ENCODE measurements at places on chromosomes 5 and 9.
A peak's percentile ranks its signal among the peaks of the same experiment; 100 is the strongest.

GRCh38 chr5:6760686-6761085 is 47.5 kb downstream of the TENT4A start:
- DNase-seq = no peak

GRCh38 chr9:75909776-75910175 is 19.3 kb downstream of the PCSK5 start:
- DNase-seq = no peak

DNA sequence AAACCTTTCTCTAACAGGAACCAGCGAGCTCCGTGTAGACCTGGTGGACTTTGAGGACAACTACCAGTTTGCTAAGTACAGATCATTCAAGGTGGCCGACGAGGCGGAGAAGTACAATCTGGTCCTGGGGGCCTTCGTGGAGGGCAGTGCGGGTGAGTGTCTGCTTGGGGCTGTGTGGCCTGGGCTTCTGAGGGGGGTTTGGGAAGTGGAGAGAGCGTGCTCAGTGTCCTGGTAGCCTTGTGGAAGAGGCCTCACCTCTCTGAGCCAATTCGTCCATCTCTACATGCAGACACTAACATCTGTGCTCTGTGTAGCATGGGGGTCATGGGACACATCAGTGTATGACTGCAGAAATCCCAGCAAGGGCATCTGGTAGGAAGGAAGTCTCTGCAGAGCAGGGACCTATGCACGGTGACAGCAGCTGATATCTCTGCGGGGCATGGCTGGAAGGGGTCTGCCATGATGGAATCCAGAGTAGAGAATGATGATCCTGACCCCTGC is 5.9 kb downstream of the FCN2 start:
- no peak for DNase-seq

DNA sequence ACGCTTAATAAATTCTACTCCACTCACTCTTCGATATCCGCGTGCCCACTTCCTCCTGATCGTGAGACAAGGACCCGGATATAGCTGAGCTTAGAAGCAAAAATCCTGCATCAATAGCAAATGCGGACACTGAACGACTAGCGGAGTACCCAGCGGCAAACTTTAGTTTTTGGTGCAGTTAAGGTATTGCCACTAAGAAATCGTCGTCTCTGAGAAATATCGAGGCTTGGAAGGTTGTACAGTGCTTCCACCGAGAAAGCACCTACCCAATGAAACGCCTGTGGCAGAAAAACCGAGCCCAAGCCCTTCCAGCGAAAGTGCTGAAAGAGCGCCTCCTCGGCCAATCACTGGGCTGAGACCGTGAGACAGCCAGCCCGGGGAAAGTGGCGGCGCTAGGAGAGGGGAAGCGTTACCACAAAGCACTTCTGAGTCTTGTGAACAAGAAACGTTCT is 32.2 kb downstream of the ANXA2R start:
- peak; percentile 83 for DNase-seq

GRCh38 chr5:37685816-37686215 is 154.0 kb downstream of the GDNF start:
- DNase-seq = no peak
